ENCODE measurements at places on chromosomes 1 and 21. TPM values are rescaled to one million over a fixed set of nuclear protein-coding genes. Genes with fewer than 3 reads are reported as not detected.

HTR6 gene
- total RNA-seq: not detected

GRCh38 chr1:205581321-205581980, 50.4 kb downstream of the ELK4 start:
- no peak for DNase-seq

RHD gene
- not detected for total RNA-seq

- DNase-seq: peak; percentile 15
Observed at GRCh38 chr1:106912131-106912530, 144.3 kb upstream of the PRMT6 start.

GRCh38 chr1:57279909-57280666, 143.8 kb downstream of the DAB1 start:
- peak; percentile 22 for DNase-seq

- no peak for DNase-seq
Observed at GRCh38 chr1:57686306-57686705, 262.4 kb upstream of the DAB1 start.
